Amniotic stem cell (primary cell): ENCODE measurements at places on chromosomes 3 and 15.

GRCh38 chr3:80014576-80014975 is 246.8 kb upstream of the ROBO1 start:
- no peak for DNase-seq

DNA sequence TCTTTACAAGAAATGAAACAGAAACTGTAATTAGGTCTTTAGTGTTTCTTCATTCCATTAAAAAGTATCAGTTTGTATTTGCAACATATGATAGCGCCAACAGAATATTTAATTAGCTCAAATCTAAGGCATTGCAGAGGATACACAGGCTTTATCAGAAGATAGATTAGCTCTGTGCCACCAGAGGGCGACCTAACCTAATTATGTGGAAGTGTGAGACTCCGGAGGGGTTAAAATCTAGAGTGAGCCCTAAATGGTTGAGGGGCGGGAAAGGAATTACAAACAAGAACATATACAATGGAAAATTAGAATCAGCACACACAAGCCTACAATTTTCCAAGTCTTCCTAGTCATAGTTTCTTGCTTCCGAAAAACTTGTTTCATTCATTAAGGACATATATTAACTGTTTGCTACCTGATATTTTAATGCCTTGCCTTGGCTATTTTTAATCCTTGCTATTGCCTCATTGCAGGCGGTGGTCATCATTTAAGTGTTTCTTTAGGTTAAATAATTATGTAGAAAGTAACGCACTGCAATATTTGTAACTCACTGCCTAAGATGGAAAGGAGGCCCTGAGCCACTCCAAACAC is 18.0 kb upstream of the RYR3 start:
- DNase-seq: peak; percentile 46

GRCh38 chr15:23736033-23736673 is 49.0 kb upstream of the NDN start:
- DNase-seq: no peak

DNA sequence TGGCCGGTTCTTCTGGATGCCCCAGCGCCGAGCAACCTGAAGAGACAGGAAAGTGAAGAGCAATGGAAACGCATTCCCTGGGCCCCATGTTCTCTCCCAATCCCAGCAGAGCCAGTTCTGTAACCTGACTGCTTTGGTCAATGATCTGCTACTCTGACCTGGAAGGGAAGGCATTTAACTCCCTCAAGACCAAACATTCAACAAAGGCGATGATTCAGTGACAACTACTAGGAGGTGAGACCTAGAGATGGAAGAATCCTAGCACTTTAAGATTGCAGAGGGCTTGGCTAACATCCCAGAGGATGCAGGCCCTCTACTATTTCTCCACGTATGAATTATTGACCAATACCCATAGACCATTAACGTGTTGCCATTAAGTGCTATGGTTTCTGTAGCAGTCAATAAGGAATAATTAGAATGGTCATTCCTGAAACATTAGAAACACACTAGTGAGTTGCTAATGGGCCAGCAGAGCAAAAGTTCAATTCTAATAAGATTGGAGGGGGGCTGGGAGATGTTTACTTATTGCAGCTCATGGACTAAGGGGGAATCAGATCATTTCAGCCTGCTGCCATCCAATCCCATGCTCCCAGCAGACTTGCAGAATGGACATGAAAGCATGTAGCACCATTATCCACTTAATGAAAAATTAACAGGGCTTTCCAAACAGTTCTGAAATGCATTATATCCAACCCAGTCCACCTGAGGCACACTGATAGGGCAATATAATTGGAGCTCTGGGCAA is 56.6 kb downstream of the ETV5 start:
- no peak for DNase-seq

- peak; percentile 61 for DNase-seq
These were observed 70.7 kb downstream of the WNT5A start for GRCh38 chr3:55416331-55416821.

DNA sequence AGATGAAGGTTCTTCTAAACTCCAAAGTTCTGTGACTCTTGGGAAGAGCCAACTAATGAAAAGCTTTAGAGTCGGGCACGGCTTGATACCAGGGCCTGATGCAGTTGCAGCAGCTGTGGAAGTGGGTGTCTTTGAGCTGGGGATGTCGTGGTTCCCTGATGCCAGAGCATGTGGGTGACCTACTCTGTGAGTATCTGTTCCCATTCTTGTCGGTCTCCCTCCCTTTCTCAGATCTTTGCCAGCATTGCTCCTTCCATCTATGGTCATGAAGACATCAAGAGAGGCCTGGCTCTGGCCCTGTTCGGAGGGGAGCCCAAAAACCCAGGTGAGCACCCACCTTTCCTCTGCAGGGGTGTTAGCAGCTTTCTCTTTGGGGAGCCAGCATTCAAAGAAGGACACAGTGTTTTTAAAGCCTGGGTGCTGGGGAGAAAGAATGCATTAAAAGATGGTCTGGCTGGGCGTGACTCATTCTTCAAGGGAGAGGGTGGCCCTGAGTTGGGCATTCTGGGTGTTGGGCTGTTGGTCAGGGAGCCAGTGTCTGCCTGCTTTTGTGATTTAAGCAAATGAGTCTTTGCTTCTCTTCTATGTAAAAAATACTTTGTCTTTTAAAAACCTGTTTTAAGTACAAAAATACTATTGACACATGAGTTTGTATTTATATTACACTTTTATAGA is 13.2 kb upstream of the PODXL2 start:
- no peak for DNase-seq

DNA sequence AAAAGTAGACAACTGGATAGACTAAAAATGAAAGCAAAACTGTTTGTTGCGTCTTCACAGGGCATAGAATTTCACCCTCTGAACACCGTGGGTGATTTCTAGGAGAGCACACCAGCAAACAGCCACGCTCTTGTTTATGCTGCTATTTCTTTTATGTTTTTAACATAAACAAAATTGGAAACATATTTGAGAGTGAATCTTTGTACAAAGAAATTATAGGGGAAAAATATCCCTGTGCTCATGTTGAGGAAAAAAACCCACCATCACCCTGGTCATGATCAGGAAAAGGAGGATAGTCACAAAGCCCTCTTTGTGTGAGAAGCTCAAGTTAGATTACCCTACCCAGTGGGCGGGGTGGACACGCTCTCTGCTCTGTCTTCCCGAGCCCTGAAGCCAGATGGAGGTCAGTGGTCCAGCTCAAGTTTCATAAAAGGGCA is 313.3 kb downstream of the SATB1 start:
- peak; percentile 23 for DNase-seq
